ENCODE measurements at places on chromosomes 1 and 21. TPM values are rescaled to one million over a fixed set of nuclear protein-coding genes. Genes with fewer than 3 reads are reported as not detected.

Gene KCNJ6
- total RNA-seq, result 2.8 TPM

Gene IFNLR1
- 1.5 TPM for total RNA-seq

Gene LSM10
- 52.4 TPM for total RNA-seq

Gene A3GALT2
- not detected for total RNA-seq

Gene ZRANB2
- 20.2 TPM for total RNA-seq

Gene PPM1J
- total RNA-seq, result 1.4 TPM

Gene FOXD2
- 0.38 TPM for total RNA-seq

Gene PCBP3
- total RNA-seq, result 1.1 TPM

Gene KRTAP13-1
- not detected for total RNA-seq

Gene SAMSN1
- not detected for total RNA-seq
